ENCODE measurements at places on chromosomes 3 and 15.

DNA sequence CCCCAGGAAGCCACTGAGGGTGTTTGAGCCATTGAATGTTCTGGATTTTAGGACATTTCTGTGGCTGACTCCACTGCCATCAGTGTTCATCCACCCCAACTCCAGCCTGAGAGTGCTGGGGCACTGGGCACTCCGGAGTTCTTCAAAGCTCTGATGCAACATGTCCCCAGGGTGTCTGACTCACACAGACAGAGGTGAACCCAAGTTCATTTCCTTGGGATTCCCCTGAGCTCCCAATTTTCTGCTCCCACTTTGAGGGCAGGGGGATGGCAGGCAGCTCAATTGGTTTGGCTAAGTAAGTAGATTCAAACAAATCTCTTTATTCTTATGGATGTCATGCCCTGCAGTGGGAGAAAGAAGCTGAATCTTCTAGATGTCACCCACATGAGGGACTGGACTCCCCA lies 2.2 kb downstream of the STRA6 start:
- no peak for DNase-seq

DNA sequence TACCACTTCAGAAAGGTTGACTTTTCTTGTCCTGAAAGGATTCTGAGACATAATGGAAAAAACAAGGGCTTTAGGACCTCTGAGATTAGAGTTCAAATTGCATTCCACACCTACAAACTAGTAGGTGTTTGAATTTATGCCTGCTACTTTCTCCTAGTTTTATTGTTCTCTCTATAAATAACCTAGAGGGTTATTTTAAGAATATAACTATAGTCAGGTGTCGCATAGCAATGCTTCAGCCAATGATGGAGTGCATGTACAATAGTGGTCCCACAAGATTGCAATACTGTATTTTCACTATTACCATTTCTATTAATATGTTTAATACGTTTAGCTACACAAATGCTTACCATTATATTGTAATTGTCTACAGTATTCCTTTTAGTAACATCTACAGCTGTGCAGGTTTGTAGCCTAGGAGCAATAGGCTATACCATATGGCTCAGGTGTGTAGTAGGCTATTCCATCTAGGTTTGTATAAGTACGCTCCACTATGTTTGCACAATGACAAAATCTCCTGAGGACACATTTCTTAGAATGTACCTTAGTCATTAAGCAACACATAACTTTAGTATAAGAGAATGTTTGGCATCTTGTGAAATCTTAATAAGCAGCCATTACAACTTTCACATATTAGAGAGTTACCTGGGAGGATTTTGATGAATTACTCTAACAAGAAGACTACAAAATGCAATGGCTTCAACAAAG lies 1352.5 kb downstream of the ZPLD1 start:
- no peak for DNase-seq

GRCh38 chr15:91652610-91653207 lies 200.8 kb upstream of the SLCO3A1 start:
- no peak for DNase-seq

- DNase-seq, result no peak
Measured at GRCh38 chr3:120420360-120420759, 30.4 kb downstream of the FSTL1 start.

GRCh38 chr15:29822684-29823459 lies 604 bp upstream of the TJP1 start:
- peak; percentile 63 for DNase-seq

GRCh38 chr15:73683777-73684580 lies at the start of gene CD276:
TSS of gene CD276 (plus strand) at chr15:73684383. CDS start at chr15:73699640, 15,257 bp downstream.
- DNase-seq, result peak; percentile 59

DNA sequence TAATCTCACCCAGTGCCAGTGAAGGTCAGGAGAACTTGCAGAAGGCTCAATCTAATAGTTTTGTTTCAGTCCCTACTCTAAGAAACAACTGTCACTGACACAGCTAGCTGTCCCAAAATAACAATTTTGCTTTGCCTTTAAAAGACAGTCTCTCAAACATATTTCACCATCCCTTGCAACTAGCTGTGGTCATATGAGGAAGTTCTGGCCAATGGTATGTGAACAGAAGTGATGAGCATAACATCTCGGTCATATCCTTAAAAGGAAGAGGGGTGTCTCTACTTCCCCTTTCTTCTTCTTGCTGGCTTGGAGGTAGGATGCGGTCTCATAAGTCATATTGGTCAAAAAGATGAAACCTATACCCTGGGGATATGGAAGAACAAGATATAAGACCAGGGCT lies 198.1 kb downstream of the NEK10 start:
- no peak for DNase-seq

- DNase-seq, result no peak
Measured at GRCh38 chr15:100705065-100705464, 102.7 kb downstream of the ASB7 start.

GRCh38 chr3:160413613-160414248 lies 14.3 kb downstream of the SMC4 start:
- peak; percentile 85 for DNase-seq

Data from SK-MEL-5 (cell line).